Stimulated activated CD4-positive, alpha-beta T cell treated with anti-CD3 and anti-CD28 coated beads, Interleukin-1b, Interleukin-23, amount 100 ng/mL, for 48 hours (primary cell): ENCODE measurements at places on chromosomes 7 and 10.

GRCh38 chr7:110308791-110309190, 782.1 kb upstream of the LRRN3 start:
- no peak for DNase-seq

- no peak for DNase-seq
Measured at GRCh38 chr7:155865830-155866525, 53.7 kb upstream of the SHH start.

GRCh38 chr10:123863183-123863575, 28.4 kb downstream of the CPXM2 start:
- DNase-seq = no peak

- DNase-seq = peak; percentile 22
Measured at GRCh38 chr10:5971315-5971832, 6.0 kb downstream of the IL15RA start.

DNA sequence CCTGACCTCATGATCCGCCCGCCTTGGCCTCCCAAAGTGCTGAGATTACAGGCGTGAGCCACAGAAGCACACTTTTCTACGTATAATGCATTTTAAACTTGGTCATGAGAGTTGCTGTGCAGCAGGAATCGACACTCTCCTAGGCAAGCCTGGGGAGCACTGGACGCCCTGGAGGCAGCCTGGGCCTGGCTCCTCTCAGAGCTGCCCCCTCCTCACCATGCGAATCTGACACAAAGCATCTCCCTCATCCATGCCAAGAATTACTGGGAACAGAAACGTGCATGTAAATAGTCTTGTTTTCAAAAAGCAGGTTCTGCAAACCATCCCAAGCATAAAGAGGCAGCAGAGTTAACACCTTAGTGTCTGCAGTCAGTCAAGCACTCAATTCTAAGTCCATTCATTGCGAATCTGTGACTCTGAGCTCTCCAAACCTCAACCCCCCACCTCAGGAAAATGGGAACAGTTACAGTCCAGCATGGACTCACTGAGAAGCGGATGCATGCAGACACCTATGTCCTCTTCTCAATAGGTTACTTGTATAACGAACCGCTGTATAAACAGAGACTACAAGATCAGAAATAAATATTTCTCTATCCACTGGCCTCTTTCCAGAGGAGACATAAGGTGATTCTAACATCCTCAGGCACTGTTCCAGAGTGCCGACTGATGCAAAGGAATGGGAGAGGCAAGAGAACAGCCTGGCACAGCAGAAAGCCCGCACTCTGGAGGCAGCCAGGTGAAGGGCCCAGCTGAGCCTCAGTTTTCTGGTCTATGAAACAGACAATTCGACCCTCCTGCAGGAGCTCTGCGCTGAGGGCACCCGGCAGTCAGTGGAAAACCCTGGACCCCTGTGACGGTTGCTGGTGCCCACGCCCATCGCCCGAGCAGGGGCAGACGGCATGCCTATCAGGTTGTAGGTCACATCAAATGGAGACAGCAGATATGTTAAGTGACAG, 68.9 kb downstream of the MAD1L1 start:
- DNase-seq = no peak

DNA sequence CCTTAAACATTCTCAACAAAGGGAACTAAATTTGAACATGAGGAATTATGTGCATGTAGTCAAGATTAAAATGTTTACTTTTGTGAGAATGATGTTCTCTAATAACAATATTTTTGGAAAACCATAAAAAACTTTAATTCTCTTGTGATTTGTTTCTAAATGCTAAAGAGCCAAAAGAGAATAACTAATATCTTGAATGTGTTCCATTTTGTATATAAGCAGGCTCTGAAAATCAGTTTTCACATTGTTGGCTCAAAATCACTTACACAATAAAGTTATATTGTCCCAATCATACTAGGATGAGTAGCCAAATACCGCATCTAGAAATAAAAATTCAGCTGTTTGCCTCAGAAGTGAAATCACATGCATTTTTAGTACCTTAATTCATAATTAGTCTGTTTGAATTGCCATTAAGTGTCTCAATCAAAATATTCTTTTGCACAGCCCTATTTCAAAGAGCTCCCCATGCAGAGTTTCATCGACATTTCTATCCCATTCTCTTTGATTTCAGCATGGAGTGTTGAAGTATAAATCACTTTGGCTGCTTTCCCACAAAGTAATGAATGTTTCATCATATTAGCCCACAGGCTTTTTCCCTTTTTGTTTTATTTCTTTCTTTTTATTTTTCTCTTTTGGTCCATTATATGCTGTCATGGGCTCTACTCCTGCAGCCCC, 420.3 kb upstream of the POM121L12 start:
- no peak for DNase-seq

- no peak for DNase-seq
Measured at GRCh38 chr7:17155529-17155928, 142.9 kb upstream of the AHR start.

GRCh38 chr10:89203237-89203636, 3.9 kb downstream of the CH25H start:
- DNase-seq = no peak

DNA sequence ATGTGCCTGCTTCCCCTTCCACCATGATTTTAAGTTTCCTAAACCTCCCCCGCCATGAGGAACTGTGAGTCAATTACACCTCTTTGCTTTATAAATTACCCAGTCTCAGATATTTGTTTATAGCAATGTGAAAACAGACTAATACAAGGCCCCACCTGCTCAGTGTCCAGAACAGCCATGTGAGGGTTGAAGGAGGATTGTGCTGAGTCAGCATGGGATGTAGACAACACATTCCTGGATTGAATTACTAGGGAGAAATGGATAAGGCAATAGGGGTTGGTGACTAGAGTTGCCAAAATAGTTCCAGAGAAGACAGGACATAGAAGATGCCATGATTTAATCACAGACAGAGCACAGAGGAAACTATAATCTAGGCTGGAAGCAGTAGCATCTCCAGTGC, 270.3 kb downstream of the GFRA1 start:
- no peak for DNase-seq

GRCh38 chr7:148986742-148987009, 41.6 kb downstream of the PDIA4 start:
- DNase-seq = no peak

DNA sequence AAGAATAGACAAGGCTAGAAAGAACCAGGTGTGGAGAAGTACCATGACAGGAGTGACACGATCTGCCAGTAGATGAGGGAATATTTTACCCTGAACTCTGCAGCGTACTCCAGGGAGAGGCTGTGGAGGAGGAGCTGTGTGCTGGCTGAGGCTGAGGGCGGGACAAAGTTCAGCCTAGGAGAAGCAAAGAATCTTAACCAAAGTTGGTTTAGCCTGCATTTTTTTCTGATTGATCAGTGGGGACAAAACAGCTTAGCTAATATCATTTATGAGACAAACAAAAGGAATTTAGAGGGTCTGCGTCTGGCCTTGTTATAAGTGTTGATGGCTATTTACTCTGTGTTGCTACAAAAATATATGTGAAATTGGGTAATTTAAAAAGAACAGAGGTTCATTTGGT, 5.2 kb upstream of the NPSR1 start:
- DNase-seq = no peak

- DNase-seq = no peak
Measured at GRCh38 chr7:97090761-97091353, 26.6 kb upstream of the SDHAF3 start.

- DNase-seq = no peak
Measured at GRCh38 chr10:48587101-48587500, 17.8 kb downstream of the ARHGAP22 start.

DNA sequence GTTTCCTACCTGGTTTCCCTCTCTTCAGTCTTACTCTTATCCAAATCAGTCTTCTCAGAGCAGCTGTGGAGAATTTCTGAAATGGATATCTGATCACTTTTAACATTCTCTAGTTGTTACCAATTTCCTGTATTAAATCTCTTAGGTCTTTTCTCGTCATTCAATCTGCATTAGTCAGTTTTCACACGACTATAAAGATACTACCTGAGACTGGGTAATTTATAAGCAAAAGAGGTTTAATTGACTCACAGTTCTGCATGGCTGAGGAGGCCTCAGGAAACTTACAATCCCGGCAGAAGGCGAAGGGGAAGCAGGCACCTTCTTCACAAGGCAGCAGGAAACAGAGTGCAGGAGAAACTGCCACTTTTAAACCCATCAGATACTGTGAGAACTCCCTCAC, 444.8 kb downstream of the GATA3 start:
- DNase-seq = no peak

DNA sequence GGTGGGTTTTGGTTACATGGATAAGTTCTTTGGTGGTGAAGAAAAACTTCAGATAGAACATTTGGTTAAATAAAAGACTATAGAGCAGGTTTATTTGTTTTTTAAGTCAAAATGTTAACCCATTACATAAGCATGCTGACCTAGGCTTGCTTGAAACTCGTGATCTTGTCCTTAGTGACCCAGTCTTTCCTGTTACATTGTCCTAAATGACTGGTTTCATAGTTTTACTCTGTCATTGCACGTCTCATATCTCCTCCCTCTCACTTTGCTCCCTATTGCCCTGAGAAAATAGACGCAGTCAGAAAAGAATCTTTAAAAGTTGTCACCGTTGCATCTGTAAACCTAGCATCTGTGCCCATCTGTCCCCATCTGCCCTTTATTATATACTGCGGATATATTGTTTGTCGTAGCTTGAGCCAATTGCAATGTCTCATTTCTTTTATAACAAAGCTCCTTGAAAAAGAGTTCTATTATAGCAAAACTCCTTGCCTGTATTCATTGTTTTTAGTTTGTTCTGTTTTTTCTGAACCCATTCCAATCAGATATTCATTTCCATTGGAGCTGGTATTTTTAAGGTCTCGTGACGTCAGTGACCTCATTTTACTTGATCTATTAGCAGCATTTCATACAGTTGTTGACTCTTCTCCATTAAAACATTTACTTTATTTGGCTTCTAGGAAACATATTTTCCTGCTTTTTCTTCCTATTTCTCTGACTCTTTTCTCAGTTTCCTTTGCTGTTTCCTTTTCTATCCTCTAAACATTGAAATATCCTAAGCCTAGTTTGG, 57.3 kb downstream of the HELLS start:
- DNase-seq = no peak

DNA sequence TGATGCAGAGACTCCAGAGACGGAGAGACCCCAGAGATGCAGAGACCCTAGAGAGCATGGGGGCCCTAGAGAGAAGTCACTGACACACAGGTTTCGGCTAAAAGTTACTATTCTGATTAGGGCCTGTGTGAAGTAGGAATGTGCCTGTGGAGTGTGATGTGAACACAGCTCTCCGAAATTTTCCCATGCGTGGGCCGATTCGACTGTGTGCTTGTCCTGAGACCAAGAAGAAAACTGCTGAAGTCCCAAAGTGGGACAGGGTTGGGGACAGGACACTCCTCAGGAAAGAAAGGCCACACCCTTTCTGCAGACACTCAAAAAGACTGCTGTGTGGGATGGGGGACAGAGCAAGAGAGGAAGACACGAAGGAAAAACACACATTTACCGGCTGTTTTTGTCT, 533.5 kb downstream of the PTPRN2 start:
- no peak for DNase-seq

DNA sequence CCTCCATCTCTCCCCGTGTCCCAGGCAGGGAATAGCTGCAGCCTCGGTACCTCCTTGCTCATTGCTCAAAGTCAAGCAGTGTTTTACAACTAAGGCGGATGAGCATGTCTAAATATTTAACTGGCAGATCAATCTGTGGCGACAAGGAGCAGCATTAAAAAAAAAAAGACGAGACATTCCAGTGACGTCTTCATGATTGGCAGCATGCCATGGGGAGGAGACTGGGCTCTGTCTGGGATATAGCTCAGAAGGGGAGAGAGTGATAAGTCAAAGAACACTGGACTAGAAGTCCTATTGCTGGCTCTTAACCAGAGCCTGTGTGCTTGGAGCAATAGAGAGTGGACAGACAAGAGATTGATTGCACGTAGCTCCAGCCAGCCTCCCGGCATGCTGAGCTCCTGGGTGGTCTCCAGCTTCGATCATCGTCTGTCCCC, 287.5 kb upstream of the PODXL start:
- no peak for DNase-seq

DNA sequence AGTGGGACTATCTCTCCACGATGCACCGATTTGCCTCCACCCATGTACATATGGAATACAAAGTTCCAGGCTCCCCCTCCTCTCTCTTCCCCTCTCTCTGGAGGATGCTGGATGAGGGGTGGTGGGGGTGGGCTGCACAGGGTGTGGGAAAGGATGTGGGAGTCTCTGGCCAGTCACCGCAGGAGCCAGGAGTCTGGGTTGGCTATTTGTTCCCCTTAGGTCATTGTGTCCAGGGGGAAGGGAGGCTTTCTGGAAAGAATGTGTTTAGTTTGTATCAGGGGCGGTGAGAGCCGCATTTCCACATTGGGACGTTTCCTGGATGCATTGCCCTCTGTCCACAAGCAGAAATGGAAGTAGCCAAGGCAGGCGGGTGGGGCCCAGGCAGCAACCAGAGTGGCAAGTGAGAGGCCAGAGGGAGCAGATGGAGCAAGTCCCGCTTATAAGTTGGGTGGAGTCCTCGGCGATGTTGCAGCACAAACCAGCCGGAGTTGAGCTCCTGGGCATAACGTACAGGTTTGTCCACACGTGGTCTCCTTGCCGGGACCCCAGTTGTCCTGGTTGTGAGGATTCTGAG, 63.3 kb downstream of the ZNF777 start:
- no peak for DNase-seq

DNA sequence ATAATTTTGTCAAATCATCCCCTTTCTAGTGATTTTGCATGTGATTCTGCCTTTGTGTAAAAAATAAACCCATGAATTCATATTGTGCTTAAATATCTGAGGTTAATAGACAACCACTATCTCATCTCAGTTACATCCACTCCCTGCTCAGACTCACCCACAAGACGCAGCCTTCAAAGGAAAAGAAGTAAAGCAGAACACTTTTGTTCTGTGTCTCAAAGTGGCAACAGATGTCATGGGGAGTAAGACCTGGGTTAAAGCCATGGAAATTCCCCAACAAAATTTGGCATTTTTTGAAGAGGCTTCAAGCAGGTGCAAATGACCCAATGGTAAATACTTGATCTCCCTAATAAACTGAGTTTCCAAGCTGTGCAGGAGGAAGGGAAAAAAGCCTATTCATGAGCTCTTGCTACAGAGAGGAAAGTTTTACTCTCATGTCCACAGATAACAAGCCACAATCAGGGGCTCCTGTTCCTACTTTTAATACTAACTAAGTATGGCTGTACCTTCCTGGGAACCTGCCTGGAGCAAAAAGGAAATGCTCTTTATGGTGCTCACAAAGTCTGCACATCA, 4.7 kb downstream of the CYP3A7 start:
- no peak for DNase-seq

DNA sequence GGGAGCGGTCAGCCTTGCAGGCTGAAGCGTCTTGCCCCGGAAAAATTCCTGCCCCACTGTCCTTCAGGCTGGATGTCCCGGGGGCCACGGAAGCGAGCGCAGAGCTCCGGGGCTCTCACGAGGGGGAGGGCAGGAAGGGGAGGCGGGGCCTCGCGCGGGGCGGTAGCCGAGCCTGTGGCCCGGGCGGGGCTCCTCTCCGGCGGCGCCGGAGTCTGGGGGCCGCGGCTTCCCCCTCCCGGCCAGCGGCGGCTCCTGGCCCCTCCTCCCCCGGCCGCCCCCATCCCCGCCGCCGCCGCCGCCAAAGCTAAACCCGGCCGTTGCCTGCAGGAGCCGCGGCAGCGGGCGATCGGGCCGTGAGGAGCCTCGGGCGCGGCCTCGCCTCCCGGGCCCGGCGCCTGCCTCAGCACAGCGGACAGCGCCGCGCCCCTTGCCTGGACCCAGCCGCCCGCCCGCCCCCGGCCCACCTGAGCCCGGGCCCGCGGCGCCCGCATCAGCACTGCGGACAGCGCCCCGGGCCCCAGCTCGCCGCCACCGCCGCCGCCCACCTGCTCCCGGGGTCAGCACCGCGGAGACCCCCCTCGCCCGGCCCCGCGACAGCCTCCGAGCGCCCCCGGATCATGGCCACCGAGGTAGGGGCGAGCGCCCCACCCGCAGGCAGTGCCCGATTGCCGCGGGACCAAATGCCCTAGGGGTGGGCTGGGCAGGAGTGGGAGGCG, at the start of gene GOLGA7B:
GOLGA7B (plus strand) TSS at position 157 of the 716 bp plus-strand sequence; CDS start at position 618, 461 bp downstream.
- DNase-seq = peak; percentile 17
